ENCODE measurements at places on chromosomes 7 and 10. TPM values are rescaled to one million over a fixed set of nuclear protein-coding genes. Genes with fewer than 3 reads are reported as not detected.

DNA sequence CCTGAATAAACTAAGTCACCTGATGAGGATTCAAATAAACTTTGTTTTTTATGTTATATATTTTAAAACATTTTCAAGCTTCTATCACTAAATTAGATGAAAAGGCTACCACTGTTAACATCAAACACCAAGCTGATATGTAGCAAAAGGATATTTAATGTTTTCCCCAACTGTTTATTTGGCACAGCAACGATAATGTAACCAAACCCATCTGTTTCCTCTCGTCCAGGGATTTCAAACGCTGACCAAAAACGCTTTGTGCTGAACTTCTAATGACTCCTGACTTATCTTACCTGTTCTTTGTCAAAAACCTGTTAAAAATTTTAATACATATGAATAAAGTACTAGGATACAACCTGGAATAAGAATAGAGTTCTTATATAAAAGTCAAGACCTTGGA lies 30.5 kb downstream of the DCLRE1A start:
- H3K36me3 ChIP-seq: no peaks in the 10 kb centered on the region
- H3K27ac ChIP-seq: no peak overlapping the region
- no peaks in the 10 kb centered on the region for H3K27me3 ChIP-seq
- H3K4me3 ChIP-seq: no peak overlapping the region
- H3K4me1 ChIP-seq: no peaks in the 10 kb centered on the region
- no peak for DNase-seq

GRCh38 chr10:79079490-79080355 lies 11.0 kb downstream of the ZMIZ1 start:
- no peak for DNase-seq
- no peak overlapping the region for H3K4me3 ChIP-seq
- H3K4me1 ChIP-seq: peaks cover 86% of the 10 kb centered on the region
- peaks cover 24% of the 10 kb centered on the region for H3K36me3 ChIP-seq
- no peak overlapping the region for H3K27ac ChIP-seq

DNA sequence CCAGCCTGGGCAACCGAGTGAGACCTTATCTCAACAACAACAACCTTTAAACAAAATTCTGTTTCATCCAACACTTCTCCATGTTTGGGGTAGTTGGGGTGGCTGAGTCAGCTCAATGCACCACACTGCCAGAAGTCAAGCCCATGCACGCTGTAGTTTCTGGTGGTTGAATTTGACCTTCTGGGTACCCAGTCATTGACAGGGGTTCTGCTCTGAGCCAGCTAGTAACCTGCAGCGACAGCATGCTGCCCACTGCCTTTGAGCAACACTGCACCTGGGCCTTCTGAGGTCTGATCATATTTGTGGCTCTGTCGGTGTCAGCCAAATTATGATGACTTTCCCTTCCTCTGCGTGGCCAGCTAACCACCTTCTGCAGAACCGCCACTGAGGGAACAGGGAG lies 84.6 kb upstream of the ZNF438 start:
- DNase-seq: no peak
- no peaks in the 10 kb centered on the region for H3K4me1 ChIP-seq
- H3K27ac ChIP-seq: no peak overlapping the region
- no peaks in the 10 kb centered on the region for H3K36me3 ChIP-seq

DNA sequence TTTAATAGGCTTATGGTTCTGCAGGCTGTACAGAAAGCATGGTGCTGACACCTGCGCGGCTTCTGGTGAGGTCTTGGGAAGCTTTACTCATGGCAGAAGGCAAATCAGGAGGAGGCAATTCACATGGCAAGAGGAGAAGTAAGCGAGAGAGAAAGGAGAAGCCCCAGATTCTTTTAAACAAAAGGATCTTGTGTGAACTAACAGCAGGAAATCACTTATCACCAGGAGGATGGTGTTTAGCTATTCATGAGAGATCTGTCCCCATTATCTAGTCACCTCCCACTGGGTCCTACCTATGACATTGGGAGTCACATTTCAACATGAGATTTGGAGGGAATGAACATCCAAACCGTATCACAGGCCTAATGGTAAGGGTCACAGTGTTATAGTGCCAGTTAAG lies 678.0 kb upstream of the KCND2 start:
- no peaks in the 10 kb centered on the region for H3K36me3 ChIP-seq
- H3K4me1 ChIP-seq: no peaks in the 10 kb centered on the region
- H3K4me3 ChIP-seq: no peak overlapping the region
- H3K27ac ChIP-seq: no peak overlapping the region
- no peaks in the 10 kb centered on the region for H3K27me3 ChIP-seq

Gene ARMS2
- not detected for total RNA-seq

Gene ADRB1
- total RNA-seq: 3.2 TPM

Gene OR9A4
- total RNA-seq: 0.30 TPM

Gene IGF2BP3
- 31.1 TPM for total RNA-seq
